ENCODE measurements at places on chromosomes 5 and 9.
A peak's percentile ranks its signal among the peaks of the same experiment; 100 is the strongest.

DNA sequence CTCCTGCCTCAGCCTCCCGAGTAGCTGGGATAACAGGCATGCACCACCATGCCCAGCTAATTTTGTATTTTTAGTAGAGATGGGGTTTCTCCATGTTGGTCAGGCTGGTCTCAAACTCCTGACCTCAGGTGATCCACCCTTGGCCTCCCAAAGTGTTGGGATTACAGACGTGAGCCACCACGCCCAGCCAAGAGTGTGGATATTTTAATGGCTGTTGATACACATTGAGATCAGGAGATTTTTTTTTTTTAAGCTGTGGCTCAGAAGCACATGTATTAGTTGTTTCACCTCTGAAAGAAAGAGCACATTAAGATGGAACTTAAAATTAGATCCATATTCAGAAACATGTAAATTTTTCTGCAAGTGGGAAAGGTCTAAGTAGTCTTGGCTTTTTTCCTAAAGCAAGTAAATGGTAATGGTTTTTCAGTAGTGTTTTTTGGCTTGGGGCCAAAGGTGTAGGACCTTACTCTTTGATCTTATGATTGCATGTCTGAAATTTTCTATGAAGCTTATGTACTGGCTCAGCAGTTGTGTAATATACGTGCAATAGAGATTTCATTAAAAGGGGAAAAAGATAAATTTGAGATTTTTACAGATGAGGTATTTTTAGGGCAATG lies 9.9 kb downstream of the RBM27 start:
- no peak for DNase-seq

GRCh38 chr9:83956436-83957247 lies 23.4 kb downstream of the HNRNPK start:
- DNase-seq: peak; percentile 37

GRCh38 chr9:74771262-74771585 lies 116.5 kb downstream of the TRPM6 start:
- no peak for DNase-seq

- DNase-seq: no peak
Measured at GRCh38 chr9:69380811-69381210, 55.8 kb downstream of the ENTREP1 start.

GRCh38 chr5:113204525-113205161 lies 228.0 kb downstream of the DCP2 start:
- no peak for DNase-seq

DNA sequence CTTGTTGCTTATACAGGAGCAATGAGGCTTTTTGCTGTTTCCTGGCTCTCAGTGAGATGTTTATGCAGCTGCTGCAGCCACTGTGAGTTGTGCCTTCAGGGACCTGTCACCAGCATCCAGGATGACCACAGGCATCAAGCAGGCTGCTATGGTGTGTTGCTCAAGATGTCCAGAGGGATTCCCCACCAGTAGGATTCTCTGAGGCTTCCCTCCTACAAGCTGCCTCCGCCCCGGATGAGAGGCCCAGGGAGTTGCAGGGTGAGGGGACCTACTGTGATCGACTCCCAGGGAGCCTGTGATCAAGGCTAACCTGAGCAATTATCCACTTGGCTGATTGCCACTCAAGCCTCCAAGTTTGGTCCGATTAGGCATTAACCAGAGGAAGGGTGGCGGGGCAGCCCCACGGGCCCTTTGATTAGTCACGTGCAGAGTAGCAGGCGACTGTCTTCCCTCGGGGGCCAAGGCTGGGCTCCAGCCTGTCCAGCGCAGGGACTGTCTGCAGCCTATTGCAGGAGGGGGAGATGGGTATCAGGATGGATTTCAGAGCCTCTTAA lies 1.8 kb upstream of the FAT2 start:
- no peak for DNase-seq

DNA sequence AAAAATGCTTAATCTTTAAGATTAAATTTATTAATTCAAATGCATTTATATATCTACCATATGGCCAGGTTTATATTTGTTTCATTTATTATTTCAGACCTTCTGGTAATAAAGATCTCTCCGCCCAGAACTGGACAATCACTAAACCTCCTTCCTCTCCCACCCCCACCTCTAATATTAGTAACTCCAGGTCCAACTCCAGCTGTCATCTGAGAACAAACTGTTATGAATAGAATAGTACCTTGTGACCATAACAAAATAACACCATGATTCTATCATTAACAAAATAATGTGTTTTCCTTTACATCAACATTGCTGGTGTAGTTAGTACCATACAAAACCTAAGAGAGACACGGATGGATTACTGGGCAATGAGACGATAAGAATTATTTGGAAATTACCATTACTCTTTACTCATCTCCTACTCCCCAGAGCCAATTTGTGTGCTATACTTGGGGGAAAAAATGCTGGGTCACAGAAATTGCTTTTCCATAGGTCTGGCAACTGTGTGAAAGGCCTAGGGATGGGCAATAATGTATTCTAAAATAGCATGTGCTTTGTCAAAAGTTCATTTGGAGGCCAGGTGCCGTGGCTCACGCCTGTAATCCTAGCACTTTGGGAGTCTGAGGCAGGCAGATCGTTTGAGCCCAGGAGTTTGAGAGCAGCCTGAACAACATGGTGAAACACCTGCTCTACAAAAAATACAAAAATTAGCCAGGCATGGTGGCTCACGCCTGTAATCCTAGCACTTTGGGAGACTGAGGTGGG lies 186.1 kb downstream of the ENC1 start:
- DNase-seq: no peak

DNA sequence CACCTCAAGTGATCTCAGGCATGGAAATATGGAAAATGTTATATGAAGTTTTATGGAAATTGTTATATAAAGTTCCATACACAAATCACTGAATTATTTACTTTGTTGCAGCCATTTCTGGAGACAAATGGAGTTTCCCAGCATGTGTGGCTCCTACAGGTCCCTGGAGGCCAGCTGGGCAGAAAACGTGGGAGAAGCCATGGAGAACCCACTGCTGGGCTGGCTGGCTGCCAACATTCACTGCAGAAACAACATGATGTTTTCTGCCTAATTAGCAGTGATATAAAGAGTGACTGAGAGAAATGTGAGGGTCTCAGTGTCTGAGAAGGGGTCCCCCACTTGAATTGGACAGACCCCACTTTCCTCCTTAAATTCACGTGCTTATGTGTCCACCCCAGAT lies 208.8 kb upstream of the IRX2 start:
- DNase-seq: no peak

Data from activated T-helper 1 cell treated with Interleukin-2 at 50 U/mL for 16 hours (primary cell).